ENCODE measurements at places on chromosomes 5 and 9.
A peak's percentile ranks its signal among the peaks of the same experiment; 100 is the strongest.

GRCh38 chr9:88952086-88952615 lies 39.1 kb upstream of the S1PR3 start:
- DNase-seq: no peak

DNA sequence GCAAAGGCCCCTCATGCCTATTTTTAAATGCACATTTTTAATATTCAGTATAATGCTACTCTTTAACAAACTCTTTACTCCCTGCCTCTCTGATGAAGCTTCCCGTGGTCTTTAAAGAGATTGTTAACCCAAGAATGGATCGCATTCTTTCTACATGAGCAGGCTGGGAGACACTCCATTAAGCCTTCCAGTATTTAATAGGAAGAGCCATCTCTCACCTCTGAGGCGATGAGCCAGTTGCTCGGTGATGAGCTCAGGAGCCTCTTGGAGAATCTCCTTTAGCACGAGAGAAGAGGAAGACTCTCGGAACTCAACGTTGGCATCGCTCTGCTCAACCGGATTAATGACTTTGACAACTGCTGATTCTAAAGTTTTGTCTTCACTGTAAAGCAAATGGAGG lies 59.6 kb downstream of the PRUNE2 start:
- DNase-seq: no peak

DNA sequence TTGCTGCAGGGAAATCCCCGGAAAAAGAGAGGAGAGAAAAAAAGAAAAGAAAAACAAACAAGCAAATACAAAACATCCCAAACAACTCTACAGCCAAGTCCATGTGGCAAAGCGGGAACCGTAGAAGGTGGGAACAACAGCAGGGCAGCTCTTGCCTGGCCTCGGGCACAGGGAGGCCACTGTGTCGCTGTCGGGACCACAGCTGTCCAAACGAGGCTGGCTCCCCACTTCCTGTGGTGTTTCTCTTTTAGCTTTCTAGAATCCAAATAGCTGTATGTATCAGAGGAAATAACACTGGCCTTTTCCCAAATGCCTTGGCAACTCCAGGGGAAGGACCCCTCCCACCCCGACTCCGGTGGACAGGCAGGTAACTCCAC lies 41.6 kb upstream of the EQTN start:
- DNase-seq: no peak

DNA sequence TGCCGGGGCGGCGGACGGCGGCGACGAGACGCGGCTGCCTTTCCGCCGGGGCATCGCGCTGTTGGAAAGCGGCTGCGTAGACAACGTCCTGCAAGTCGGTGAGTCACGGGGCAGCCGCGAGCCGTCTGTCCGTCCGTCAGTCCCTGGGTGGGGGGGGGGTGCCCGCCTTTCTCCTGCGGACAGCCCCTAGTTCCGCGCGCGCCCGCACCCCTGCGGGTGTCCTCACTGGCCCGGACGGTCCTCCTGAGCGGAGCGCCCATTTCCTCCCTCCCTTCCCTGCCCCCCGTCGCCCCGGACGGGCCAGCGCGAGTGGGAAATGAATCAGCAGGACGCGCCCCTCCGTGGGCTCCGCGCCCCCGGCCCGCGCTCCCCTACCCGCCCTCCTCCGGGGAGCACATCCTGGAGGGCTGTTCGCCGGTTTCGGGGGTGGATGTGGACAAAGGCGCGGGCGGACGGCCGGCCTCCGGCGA lies 828 bp downstream of the ZSWIM6 start:
- no peak for DNase-seq

DNA sequence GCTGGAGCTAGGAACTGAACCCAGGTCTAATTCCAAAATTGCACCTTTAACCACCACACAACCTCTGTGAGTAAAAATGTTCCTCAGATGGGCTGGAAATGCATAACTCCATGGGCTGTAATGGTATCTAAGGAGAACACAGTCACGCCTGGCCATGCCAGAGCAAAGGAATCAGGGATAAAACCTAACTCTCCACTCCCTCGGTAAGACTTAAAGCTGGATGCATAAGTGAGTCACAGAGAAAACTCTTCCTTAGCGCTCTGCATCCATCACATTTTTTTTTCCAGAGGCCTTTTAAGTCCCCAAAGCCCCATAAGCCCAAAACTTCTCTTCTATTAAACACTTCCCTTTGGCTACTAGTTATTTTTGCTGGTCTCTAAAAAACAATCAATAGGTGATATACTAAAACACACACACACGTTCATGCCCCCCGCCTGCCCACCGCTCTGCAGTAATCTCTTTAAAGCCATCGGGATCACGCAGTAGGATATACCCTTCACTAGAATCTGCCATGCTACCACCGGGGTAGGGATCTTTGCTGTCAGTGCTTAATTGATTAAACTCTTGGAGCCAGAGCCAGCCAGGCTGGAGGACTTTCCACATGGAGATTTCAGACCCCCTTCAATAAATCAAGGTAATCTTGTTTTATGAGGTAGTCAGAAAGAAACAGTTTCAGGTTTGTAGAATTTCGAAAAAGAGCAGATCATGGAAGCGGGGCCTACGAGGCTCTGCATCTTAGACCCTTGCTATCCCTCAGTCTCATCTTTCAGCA lies 212.9 kb downstream of the MAPKAP1 start:
- no peak for DNase-seq

GRCh38 chr5:111691914-111692313 lies 65.1 kb downstream of the NREP start:
- no peak for DNase-seq

GRCh38 chr5:177591690-177592009 lies 353 bp upstream of the TMED9 start:
- no peak for DNase-seq

GRCh38 chr5:79850316-79850822 lies 140.7 kb downstream of the MTX3 start:
- DNase-seq: no peak

- no peak for DNase-seq
Measured at GRCh38 chr5:94025788-94026473, 284.5 kb upstream of the POU5F2 start.

DNA sequence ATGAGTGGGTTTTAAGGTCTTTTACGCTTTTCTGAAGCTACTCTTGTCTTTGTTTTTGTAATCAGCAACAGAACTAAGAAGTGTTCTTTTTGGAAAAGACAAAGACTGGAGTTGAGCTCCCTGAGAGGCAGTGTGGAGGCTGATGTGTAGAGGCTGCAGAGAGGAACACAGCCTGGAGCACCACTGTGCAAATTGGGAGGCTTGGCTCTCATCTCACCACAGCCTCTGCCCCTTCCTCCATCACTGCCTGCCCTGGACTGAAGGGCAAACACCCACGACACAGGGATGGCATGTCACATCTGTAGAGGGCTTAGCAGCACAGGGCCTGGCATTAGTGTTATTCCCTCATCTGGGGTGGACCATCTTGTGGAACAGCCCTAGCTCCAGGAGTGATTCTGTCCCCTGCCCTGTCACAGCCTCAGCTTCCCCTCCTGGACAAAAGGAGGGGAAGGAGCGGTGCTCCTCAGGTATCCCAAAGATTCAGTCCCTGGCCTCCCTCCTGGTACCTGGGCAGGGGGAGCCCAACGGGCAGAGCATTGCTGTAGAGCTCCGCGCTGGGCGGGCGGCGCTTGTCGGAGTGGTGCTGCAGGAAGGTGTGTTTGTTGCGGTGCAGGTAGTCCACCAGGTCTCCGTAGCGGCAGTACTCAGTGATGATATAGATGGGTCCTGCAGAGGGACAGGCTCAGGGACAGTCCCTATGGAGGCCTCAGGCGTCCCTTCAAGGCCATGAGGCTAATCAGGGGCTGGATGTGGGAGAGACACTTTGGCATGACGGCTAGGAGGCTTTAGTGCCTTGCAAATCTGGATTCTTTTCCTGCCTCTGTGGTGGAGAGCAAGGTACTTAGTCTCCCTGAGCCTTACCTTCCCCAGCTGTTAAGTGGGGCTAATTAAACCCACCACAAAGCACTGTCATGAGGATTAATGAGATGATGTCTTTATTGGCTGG lies 32.8 kb downstream of the PDGFRB start:
- no peak for DNase-seq

DNA sequence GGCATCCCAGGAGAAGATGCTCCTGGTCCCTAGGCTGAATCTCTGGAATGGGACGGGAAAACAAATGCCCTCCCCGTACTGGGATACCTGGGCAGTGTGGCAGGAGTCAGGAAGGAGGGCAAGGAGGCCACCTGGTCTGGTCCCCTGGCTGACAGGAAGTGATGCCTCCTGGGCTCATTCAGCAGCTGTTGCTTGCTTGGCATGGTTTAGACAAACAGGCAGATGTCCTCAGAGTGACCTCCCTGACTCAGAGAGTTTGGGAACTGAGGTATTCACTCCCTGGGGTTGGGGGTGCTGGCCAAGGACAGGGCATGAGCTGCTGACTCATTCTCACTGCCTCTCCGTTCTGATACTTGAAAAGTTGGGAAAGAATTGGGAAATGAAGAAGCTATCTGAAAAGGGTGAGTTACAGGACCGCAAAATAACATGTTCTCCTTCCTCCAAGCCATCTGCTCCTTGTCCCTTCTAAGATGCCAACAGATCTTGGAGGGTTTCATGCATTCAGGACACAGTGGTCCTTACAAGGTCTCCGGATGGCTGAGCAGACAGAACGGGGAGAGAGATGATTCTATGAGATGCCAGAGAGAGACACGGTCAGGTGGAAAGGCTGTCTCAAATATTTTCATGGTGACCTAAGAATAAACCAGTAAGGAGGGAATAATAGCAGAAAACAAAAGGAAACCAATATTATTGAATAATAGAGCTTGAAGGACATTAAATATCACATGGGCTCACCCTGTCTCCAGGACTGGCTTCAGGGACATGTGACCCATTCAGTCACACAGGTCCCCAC lies 534.5 kb downstream of the BNC2 start:
- peak; percentile 69 for DNase-seq

DNA sequence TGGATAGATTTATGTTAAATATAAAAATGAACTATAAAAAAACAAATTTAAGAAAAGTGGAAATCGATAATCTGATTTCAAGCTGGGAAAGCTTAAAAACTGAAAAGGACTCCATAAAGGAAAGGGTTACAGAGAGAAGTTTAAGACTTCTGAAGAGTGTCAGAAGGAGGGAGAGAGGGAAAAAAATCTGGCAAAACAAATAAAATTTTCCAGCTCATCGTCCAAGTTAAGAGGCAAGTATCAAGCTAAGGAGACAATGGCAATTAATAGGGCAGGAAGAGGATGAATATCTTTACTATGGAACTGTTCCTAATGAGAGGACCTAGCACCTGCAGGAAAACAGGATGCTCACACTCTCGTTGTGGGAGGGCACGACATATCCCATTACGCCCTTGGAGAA lies 20.5 kb upstream of the HEXB start:
- no peak for DNase-seq

DNA sequence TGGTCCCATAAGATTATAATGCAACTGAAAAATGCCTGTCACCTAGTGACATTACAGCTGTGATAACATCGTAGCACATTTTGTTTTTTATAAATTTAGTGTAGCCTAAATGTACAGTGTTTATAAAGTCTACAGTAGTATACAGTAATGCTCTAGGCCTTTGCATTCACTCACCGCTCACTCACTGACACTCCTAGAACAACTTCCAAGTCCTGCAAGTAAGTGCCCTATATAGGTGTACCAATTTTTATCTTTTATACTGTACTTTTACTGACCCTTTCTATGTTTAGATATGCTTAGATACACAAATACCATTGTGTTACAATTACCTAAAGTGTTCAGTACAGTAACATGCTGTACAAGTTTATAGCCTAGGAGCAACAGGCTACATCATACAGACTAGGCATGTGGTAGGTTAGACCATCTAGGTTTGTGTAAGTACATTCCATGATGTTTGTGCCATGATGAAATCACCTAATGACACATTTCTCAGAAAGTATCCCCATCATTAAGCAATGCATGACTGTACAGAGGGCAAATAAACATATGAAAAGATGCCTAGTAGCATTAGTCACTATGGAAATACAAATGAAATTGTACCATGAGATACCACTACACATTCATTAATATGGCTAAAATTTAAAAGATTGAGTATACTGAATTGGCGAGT lies 127.6 kb downstream of the TRPM6 start:
- no peak for DNase-seq

GRCh38 chr9:134304690-134305089 lies 21.6 kb upstream of the RXRA start:
- no peak for DNase-seq

GRCh38 chr5:6302684-6303083 lies 75.7 kb downstream of the MED10 start:
- DNase-seq: no peak

DNA sequence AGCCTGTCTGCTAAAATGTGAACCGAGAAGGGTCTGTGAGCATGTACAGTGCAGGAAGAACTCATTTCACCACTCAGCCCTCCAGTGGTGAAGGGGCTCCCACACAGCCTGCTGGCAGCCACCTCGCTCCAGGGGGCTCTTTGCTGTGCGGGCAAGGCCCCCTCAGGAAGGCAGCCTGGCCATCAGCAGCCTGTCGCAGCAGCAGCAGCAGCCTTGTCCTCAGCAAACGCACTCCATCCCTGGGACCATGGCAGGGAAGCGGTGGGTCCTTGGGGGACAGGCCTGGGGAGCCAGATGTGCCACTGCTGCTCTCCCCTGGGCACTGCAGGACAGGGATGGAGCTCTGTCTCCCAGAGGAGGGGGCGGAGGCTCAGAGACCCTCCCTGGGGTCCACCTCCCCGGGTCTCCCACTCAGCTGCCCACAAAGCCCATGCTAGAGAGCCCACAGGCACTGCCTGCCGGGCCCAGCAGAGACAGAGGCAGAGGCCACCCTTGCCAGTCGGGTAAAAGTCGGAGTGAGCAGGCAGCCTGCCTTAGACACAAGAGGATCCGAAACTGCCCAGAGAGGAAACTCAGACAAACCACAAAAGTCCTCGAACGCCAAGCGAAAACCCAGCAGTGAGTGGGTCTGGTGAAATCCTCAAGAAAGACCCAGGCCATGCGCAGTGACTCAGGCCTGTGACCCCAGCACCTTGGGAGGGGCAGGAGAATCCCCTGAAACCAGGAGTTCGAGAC lies 8.0 kb downstream of the BRD3 start:
- no peak for DNase-seq

DNA sequence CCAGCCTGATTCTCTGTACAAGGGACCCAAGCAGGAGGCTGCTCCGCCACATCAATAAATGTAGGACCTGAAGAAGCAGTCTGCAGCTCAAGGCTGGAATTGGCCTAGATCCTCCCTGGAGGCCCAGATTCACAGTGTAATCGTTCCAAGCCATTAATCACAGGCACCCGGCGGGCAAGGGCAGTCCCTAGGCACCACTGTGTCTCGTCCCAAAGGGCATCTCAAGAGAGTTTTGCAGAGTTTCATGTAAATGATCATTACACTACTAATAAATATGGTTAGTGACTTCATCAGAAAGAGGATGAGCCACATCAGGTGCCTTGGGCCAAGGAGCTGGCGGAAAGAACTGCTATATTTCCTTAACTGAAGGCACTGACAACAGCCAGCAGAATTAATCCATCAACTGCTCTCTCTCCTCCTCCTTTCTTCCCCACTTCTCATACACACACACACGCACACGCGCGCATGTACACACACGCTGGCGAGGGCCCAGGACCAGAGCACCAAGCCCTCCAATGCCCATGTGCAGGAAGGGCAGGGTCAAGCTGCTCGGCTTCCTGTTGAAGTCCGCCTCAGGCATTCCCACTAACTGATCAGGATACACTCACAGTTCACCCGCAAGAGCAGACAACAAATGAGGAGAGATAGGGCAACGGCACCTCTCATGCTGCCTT lies 33.9 kb downstream of the GNAQ start:
- DNase-seq: no peak
